ENCODE measurements at places on chromosomes 1 and 21.

DNA sequence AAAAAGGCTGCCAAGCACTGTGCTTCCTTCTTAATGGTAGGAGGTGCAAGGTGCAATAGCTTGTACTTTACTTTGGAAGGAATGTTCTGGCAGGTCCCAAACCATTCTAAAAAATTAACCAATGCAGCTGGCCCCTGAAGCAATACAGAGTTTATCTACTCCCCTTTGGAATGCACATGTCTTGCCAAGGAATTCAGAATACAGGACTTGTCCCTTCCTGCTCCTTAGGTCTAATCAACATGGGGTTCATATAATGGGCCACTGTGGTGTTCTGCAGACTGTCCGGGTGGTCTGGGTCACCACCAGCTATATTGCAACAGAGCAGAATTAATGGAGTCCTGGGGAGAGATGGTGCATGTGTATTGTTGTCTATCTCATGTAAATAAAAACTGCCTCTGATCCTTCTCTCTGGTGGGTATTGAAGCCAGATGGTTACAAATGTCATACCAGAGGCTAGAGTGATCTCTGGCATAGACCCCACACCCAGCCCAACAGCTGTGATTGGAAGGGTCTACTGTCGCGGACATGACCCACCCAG is 112.8 kb downstream of the RIPK4 start:
- peak; percentile 87 for DNase-seq

DNA sequence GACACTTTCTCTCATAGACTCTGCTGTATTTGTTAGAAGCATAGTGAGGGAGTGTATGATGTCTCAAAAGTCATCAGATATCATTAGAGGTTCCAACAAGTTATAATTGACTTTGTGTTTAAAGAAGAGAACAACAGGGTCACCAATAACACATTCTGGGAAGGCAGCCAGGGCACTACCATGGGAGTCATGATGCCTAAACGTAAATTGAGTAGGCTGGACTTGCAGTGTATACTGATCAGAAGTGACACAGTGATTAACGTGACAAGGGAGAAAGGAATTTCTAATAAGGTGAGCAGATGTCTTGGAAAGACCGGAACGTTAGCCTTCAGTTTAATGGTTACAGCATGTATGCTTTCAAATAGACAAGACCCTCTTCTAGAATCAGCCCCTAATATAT is 973.2 kb downstream of the NCAM2 start:
- DNase-seq, result no peak

- peak; percentile 76 for DNase-seq
Observed at GRCh38 chr21:41564871-41565274, 56.9 kb upstream of the TMPRSS2 start.

DNA sequence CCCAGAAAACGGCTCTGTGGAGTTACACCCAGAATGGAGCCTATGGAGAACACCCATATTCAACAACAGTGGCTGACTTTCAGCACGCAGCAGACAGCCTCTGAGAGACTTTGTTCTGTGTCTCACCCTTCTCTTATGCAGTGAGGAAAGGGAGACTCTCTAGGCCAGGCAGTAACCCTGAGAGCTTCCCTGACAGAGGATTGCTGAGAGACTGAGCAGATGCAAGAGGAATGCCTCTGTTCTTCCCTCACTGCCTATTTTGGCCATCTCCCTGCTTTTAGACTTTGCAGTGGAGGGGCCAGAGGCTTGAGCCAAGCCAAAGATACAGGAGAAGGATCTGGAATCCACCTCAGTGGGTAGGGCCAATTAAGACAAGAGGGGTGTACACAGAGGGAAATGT is 41.8 kb upstream of the SLC16A1 start:
- DNase-seq, result peak; percentile 20

DNA sequence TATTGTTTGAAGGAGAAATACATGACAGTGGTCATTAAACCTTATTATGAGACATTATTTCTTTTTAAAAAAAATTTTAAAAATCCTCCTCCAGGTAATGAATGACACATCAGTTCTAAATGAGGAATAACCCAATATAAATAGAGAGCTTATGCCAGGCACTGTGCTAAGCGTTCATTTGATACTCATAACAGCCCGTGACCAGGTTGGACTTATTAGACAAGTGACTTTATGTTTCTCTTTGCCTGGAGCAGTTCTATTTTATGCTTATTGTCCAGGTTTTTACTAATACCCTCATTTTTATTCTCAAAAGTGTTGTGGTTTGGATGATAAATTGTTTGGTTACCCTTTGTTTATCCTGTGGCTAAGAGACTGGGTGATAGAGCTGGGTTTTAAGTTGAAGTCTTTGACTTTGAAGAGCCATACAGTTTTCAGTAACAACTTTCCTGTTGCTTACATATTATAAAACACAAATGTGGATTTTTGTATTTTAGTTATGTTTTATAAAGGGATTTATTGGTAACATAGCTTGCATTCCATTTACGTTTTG is 84.2 kb downstream of the RABGAP1L start:
- no peak for DNase-seq

DNA sequence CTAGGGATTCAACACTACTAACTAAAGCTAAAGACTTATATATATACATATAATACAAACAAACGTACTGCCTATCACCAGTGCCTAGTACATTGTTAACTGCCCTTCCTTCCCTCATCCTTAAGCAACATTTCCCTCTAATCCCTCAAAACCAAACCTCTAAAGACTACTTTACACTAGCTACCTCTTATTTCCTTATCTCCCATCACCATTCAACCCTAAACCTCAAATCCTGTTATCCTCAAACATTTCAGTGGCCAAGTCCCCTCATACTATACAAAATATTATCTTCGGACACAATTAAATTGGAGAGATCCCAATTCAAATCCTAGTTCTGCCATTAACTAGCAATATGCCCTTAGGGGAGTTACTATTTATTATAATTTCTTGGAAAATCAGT is 3.7 kb downstream of the SCAF4 start:
- no peak for DNase-seq

GRCh38 chr1:223716302-223716862 is 4.0 kb downstream of the CAPN2 start:
- peak; percentile 56 for DNase-seq

GRCh38 chr1:20982316-20982715 is 194.4 kb downstream of the EIF4G3 start:
- peak; percentile 22 for DNase-seq

GRCh38 chr1:171252482-171252881 is 4.2 kb downstream of the FMO1 start:
- no peak for DNase-seq

- DNase-seq, result peak; percentile 77
Observed at GRCh38 chr1:168708698-168709404, 20.2 kb downstream of the DPT start.

GRCh38 chr1:12326986-12327385 is 97.2 kb downstream of the VPS13D start:
- no peak for DNase-seq

- DNase-seq, result peak; percentile 79
Observed at GRCh38 chr1:94926126-94926914, 590 bp downstream of the CNN3 start.

- no peak for DNase-seq
Observed at GRCh38 chr1:10402729-10403274, 3.9 kb downstream of the PGD start.

DNA sequence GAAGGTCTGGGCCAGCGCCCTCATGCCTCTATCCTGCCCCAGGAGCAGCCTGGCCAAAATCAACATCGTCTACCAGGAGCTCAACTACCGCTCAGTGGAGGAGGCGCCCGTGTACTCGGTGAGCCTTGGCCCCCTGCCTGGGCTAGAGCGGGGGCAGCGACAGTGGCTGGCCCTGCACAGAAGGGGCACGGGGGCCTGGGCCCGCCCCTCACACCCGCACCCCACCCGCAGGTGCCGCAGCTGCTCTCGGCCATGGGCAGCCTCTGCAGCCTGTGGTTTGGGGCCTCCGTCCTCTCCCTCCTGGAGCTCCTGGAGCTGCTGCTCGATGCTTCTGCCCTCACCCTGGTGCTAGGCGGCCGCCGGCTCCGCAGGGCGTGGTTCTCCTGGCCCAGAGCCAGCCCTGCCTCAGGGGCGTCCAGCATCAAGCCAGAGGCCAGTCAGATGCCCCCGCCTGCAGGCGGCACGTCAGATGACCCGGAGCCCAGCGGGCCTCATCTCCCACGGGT is 10.8 kb downstream of the SCNN1D start:
- DNase-seq, result no peak

- DNase-seq, result no peak
Observed at GRCh38 chr1:86537928-86538695, 8.8 kb upstream of the CLCA4 start.

DNA sequence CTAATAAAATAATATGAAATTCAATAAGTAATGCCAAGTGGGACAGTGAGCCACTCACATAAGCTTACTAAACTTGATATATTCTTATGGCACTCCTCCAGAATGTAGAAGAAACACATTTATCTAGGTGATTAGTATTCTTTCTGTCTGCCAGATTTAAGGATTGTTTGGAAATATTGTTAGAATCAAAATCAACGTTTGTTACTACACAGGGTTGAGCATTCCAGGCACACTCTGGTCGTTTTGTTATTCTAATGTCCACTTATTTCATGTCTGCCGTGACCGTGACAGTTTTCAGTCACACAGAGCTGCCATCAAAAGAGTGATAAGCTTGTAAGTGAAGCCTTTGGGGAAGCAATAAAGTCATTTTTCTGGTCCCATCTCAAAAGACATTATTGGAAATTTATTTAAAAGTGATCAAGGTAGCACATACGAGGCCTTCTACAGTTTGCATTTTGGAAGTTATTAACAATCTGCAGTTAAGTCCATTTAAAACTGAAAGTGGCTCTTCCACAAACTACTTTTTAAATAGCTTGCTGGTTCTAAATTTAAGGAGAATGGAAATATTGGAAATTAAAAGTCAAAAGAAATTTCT is 38.0 kb downstream of the NFIA start:
- DNase-seq, result no peak

DNA sequence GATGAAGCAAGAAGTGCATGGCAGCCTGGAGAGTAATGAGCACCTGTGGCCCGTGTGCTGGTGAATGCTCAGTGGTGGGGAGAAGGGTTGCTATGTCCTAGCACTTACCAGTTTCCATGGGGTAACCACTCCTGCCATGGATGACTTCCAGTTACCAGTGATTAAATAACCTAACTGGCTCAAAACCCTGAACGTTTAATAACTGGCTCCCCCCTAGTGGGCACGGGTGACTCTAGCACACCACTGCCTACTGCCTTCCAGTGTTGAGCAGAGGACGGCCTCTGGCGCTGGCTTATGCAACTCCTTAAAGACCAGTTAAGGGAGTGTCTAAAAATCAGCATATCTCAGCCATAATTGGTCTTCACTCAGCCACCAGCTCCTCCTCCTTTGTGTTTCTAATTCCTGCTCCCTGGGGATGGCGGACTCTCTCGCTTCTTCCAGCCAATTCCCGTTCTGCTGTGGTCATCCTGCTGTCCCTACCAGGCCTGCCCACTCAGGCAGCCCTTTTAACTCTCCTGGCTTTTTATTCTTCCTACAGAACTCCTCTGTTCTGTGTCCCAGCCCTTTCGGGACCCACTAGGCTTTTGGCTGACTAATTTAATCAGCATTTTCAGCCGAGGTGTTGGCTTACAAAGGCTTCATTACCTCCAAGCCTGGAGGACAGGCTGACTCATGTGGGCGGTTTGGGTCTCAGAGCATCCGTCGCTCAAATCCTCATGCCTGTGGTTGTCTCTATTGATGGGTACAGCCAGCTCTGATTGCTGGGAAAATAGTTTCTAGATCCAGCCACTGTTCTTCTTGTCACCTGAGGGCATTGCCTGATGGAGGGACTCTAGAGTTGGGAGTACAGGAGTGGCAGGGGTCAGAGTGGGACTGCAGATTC is 332.4 kb downstream of the CAMTA1 start:
- peak; percentile 89 for DNase-seq
